Aortic smooth muscle cell (primary cell): ENCODE measurements at places on chromosomes 1 and 21. TPM values are rescaled to one million over a fixed set of nuclear protein-coding genes. Genes with fewer than 3 reads are reported as not detected.

NFASC gene
- 14.3 and 15.7 TPM in 2 replicates for total RNA-seq

SETD4 gene
- 11.0 and 12.8 TPM in 2 replicates for total RNA-seq

ERICH3 gene
- total RNA-seq, result not detected in 2 replicates

FOXO6 gene
- total RNA-seq, result 0.06 and 0.13 TPM in 2 replicates

LCE1C gene
- total RNA-seq, result not detected in 2 replicates

VANGL1 gene
- 6.9 and 9.9 TPM in 2 replicates for total RNA-seq

TAF5L gene
- total RNA-seq, result 13.5 and 13.6 TPM in 2 replicates

ADGRB2 gene
- 4.0 and 4.9 TPM in 2 replicates for total RNA-seq

TCHHL1 gene
- not detected in 2 replicates for total RNA-seq

SHISAL2A gene
- not detected in 2 replicates for total RNA-seq

AMY1C gene
- total RNA-seq, result not detected in 2 replicates

NUCKS1 gene
- total RNA-seq, result 133 and 136 TPM in 2 replicates

ZNF692 gene
- total RNA-seq, result 7.5 and 12.2 TPM in 2 replicates
